ENCODE measurements at places on chromosomes 7 and 10. TPM values are rescaled to one million over a fixed set of nuclear protein-coding genes. Genes with fewer than 3 reads are reported as not detected.
A peak's percentile ranks its signal among the peaks of the same experiment; 100 is the strongest.

- no peaks in the 10 kb centered on the region for H3K27me3 ChIP-seq
- no peaks in the 10 kb centered on the region for H3K36me3 ChIP-seq
- no peak overlapping the region for H3K4me3 ChIP-seq
- H3K4me1 ChIP-seq: no peaks in the 10 kb centered on the region
- DNase-seq: no peak
These were observed 236.3 kb downstream of the HTR7 start for GRCh38 chr10:90621577-90621976.

DNA sequence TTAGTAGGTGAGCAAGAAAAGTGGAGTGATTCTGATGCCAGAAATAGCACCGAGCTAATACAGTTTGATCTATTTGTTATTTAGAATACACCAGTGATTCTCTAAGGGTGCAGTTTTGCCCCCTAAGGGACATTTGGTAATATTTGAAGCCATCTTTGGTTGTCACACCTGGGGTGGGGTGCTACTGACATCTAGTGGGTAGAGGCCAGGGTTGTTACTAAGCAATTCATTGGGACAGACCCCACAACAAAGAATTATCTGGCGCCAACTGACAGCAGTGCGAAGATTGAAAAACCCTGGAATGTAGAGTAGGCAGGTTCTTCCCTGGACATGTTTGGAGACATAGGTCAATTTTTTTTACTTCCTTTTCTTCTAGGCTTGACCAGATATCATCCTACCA is 14.6 kb downstream of the PALS2 start:
- no peaks in the 10 kb centered on the region for H3K27me3 ChIP-seq
- peak; percentile 49 for DNase-seq
- no peaks in the 10 kb centered on the region for H3K36me3 ChIP-seq
- H3K4me3 ChIP-seq: no peak overlapping the region
- no peaks in the 10 kb centered on the region for H3K4me1 ChIP-seq

- peaks cover 9% of the 10 kb centered on the region for H3K27me3 ChIP-seq
- no peaks in the 10 kb centered on the region for H3K36me3 ChIP-seq
- no peak overlapping the region for H3K27ac ChIP-seq
- DNase-seq: no peak
- no peak overlapping the region for H3K4me3 ChIP-seq
These were observed 103.7 kb upstream of the ZMIZ1 start for GRCh38 chr10:78964952-78965633.

The GNGT1 gene
- total RNA-seq: not detected

The ASAH2 gene
- total RNA-seq: 3.0 TPM

Measured in T-cell (primary cell).